ENCODE measurements at places on chromosomes 4 and X. TPM values are rescaled to one million over a fixed set of nuclear protein-coding genes. Genes with fewer than 3 reads are reported as not detected.

DNA sequence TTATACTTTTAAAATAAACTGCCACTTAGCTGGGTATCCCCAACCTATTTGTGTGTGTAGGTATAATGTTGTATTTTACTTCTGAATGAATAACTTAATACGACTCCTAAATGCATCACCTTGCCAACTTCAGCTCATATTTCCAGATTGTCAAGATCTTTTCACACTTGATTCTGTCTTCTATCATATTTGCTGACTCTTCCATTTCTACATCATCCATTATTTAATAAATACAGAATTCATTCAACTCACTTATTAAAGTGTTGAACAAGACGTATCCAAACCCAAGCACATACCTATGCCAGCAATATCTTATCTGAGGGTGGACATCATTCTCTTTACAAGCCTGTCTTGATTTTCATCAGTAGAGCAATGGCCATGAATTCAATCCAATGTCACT lies 91.2 kb upstream of the FAM47C start:
- DNase-seq: no peak

GIMD1 gene
- not detected for total RNA-seq

TCEAL5 gene
- not detected for total RNA-seq

- DNase-seq: no peak
Observed at GRCh38 chr4:54855191-54855854, 197.6 kb downstream of the KIT start.

- no peak for DNase-seq
Observed at GRCh38 chr4:62548765-62549164, 1348.6 kb downstream of the ADGRL3 start.

DNA sequence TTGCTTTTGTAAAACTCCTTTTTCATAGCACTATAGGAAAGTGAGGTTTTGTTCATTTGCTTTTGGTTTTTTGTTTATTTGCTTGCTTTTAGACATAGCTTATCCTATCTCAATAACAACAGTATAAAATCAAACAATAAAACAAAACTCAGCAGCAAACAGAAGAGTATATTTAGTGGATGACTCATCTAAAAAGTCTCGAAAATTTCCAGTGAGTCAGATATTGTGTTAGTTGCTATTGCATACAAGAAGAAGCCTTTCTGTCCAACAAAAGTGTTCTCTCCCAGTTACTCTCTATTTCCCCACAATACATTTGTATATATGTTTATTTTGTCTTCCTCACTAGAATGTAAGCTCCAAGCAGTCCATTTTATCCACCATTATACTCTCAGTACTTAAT lies 36.0 kb upstream of the NPNT start:
- DNase-seq: no peak

ZNF518B gene
- 18.0 TPM for total RNA-seq

G3BP2 gene
- total RNA-seq: 249 TPM

DNA sequence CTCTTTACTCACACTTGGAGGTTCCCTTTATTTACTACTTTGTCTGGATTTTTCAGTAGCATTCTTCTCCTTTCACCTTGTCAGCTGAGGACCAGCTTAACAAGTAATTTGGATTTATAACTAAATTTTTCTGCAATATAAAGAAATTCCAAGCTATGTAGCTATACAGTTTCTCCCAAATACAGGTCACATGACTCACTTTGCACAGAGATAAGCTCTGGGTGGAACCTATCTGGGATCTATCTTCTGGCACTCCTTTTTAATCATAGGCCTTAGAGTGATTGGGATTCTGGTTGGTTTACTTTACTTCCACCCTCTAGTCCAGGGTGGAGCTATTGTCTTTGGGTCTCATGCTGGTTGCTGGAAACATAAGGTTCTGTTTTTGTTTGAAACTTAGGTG lies 34.9 kb upstream of the STK26 start:
- DNase-seq: no peak

DNA sequence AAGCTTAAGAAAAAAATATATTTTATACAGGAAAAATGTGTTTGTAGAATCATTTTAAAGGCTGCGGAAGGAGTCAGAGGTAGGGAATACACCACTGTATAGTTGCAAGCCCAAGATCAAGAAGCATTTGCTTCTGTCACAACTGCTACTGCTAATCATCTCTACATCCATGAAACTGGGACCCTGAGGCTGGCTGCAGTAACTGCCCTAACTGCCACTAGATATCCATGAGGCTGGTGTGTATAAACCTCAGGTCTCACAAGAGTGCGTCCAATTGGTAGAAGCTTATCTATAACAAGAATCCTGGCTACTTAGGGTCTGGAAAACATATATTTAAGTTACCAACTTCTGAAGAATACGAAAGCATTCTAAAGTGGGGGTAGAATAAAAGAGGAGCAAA lies 69.1 kb downstream of the RXFP1 start:
- DNase-seq: no peak

F11 gene
- not detected for total RNA-seq

All from activated naive CD8-positive, alpha-beta T cell treated with anti-CD3 and anti-CD28 coated beads for 36 hours (primary cell).